ENCODE measurements at places on chromosomes 5 and 9.

GRCh38 chr9:136051453-136051836 is 43.6 kb downstream of the NACC2 start:
- DNase-seq, result no peak

DNA sequence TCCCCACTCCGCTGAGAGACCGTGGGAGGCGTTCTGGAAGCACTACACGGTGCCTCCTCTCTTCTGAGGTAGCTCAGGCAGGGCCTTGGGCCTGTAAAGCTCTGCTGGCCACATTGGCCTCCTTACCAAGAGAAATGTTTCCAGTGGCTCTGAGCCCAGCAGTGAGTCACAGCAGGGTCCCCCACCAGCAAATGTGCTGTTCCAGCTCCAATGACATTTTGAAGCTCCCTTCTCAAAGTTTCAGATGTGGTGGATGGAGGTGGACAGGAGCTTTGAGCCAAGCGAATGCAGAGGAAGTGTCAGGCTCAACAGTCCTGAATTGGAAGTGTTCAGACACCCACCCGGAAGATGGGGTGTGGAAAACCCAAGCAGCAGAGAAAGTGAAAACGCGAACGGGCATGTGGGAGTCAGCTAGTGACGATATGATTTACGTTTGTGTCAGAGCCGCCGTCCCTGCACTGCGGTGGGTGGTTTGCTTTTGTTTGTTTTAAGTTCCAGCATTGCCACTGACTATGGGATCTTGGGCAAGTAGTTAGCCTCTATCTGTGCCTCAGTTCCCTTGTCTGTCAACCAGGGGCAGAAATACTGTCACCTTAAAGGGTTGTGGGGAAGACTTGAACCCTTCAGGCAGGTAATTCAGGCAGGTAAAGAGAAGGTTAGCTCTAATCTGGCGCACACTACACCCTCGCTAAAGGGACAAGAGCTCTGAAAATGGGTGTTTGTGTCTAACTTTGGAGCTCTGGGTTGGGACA is 38.2 kb downstream of the C5orf15 start:
- peak; percentile 66 for DNase-seq

GRCh38 chr5:61455179-61456006 is 123.3 kb downstream of the ZSWIM6 start:
- DNase-seq, result no peak

DNA sequence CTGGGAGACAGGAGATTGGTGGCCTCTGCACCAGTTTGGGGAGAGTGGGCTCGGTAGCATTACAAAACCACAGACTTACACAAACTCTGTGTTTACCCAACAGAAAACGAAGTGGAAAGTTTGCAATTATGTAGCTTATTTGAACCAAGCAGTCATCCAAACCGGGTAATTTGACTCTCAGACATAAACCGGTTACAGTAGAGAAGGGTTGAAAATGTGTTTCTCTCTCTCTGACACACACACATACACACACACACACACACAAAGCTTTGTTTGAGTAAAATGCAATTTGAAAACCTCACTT is 97.1 kb upstream of the ZNF608 start:
- no peak for DNase-seq

- DNase-seq, result no peak
Measured at GRCh38 chr9:14198841-14199455, 115.0 kb downstream of the NFIB start.

- DNase-seq, result no peak
Measured at GRCh38 chr5:127299678-127300077, 9.1 kb downstream of the MEGF10 start.

DNA sequence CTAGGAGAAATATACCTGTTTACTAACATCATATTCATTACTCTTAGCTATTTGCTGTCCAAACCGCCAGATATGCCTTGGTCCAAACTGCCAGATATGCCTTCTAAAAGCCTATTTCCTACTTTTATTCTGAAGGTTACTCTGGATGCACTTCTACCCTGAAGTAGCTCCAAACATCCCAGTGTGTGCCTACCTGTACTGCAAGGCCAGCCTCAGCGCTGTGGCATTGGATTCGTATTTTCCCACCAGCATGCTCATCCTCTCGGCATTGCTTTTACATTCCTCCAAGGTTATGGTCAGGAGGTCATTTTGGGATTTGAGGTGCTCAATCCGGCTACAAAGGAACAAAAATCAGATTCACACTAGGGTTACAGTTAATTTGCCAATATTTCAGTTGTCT is 94.3 kb downstream of the DCP2 start:
- no peak for DNase-seq

- DNase-seq, result peak; percentile 78
Measured at GRCh38 chr5:35651002-35651756, 33.5 kb downstream of the SPEF2 start.

DNA sequence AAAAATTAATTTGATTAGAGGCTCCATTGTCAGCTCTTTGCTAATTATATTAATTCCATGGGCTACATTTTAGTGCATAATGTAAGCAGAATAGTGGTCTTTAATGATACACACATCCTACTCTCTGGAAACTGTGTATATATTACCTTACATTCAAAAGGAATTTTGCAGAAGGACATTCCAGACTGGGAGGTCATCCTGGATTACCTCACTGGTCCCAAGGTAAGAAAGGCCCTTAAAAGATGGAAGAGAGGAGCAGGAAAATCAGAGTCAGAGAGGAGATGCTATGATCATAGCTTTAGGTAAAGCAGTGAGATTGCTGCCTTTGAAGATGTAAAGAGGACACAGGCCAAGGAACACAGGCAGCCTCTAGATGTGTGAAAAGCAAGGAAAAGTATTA is 1180.8 kb downstream of the CDH12 start:
- no peak for DNase-seq

DNA sequence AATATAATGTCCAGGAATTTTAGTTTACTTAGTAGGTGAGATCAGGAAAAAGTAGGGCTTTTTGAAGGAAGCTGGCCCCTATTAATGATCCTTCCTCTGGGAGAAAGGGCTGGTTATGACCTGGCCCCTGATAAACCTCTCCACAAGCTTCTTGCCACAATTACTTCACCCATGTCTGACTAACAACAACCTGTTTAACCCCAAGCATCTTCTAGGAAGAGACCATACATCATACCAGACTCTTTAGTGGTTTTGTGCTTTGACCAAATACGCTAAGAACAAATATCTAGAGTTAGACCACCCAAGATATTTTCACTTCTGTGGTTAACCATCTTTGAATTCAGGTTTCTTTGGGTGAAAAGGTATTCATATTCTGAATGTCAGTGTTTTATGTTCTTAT is 174.0 kb upstream of the SLC27A6 start:
- DNase-seq, result no peak

- no peak for DNase-seq
Measured at GRCh38 chr5:143006501-143006900, 236.3 kb downstream of the ARHGAP26 start.

DNA sequence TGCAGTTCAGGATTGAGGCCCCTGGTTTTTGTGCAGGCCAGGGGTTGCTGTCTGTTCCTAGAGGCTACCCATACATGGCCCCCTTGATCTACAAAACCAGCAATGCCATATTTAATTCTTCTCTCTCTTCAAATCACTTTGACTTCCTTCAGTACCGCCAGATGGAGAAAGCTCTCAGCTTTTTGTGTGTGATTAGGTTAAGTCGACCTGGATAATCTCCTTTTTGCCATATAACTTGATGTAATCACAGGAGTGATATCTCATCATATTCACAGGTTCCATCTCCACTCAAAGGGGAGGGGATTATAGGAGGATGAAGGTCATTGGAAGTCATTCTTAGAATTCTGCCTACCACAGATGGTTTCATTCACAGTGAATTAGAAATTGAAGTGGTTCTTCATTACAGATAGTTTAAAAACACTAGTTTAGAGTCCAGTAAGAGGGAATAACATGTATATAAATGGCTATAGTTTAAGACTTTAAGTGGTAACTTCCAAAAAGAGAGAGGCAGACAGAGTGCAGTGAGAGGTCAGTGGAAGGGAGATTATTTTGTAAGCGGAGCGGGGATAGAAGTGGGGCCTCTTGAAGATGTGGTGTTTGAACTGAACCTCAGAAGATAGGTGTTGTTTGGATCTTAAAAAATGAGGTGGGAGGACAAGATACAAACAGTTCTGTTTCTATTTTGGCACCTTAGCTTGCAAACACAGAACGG is 85.9 kb downstream of the GALNT10 start:
- DNase-seq, result no peak

DNA sequence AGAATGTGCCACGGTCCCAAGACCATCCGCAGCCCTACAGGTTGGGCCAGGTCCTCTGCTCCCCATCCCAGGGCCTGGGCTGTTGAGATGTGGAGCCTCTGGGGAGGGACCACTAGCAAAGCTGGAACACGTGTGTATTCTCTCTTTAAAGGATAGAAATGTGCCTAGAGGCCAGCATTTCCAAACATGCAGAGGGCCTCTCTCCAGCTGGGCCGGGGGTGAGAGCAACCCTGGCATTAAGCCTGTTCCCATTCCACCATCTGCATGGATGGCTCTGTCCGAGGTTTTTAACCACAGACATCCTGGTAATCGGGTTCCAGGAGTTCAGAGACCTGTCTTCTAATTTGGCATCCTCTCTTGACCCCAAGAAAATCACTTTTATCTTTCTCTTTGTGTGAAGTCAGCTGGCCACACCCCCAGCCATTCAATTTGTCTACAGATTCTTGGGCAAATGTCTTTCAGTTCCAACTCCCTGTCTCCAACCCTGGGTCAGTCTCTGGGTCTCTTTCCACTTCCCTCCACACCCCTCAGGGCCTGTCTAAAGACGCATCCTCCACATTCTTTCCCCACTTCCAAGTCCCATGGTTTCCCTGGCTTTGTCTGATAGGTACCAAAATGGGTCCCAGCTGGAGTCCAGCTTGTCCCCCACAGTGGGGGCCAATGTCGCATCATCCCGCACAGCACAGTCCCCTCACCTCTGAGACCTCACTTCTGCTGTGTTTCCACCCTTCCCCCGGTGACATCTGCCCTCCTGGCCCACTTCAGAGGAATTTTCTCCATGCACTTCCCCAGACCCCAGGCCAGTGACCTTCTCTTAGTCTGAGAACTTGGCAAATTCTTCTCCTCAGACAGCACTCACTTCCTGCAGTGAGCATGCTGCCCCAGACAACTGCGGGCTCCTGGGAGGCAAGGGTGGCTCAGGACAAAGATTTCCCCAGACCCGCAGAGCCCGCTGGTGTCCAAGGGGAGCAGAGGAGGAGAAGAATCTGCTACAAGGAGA is 56.8 kb downstream of the PTPDC1 start:
- DNase-seq, result no peak

GRCh38 chr9:123453831-123454321 is 97.9 kb downstream of the CRB2 start:
- no peak for DNase-seq

DNA sequence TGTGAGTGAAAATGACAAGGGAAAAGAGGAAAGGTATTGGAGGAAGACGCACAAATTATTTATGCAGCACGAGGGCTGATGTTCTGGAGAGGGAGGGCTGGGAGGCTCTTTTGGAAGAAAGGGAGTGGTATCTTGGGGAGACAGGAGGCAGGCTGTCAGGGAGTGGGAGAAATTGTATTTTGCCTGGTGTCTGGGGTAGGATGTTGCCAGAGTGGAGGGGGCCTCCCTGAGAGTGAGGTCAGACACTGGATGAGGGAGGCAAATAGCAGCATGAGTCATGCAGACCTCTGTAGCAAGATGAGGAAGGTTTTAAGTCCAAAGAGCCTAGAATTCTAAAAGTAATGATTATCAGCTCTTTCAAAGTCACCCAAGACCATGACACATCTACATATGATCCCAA is 158.0 kb downstream of the DMRT2 start:
- DNase-seq, result no peak

DNA sequence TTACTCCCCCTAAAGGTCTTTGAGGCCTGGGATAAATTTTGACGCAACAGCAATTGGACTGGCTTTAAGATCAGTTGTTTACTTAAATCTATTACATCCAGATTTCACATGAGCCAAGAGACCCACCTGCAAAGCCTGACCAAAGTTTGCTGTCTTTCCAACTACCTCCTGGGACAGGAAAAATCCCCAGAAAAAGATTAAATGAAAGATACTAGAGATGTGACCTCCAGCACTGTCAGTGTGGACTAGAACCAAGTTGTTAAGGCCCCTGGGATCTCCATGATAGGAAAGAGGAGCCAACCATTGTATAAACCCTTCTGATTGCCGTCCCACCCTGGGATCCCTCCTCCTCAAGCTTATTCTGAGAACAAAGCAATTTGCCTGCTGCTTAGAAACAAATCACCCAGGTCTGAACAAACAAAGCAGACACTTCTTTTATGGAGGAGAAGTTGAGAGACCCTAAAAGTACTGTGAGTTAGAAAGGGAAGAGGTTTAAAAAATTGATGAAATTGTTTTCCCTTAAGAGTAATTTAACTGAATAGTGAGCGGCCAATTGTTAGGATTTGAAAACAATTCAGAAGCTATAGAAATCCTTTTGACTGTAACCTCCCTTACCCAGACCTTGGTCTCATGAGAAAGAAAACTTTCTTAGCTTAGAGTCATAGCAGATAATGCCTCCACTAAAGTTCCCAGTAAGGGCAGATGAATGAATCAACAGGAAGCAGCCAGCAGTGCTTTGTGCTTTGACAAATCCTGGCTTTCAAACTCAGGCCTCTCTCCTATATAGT is 255.2 kb downstream of the TMEM167A start:
- DNase-seq, result no peak

- no peak for DNase-seq
Measured at GRCh38 chr5:91651704-91652103, 268.6 kb upstream of the ARRDC3 start.

GRCh38 chr5:122401976-122402725 is 90.1 kb downstream of the SNCAIP start:
- DNase-seq, result no peak

- DNase-seq, result no peak
Measured at GRCh38 chr5:97918620-97919019, 735.6 kb upstream of the RIOK2 start.

DNA sequence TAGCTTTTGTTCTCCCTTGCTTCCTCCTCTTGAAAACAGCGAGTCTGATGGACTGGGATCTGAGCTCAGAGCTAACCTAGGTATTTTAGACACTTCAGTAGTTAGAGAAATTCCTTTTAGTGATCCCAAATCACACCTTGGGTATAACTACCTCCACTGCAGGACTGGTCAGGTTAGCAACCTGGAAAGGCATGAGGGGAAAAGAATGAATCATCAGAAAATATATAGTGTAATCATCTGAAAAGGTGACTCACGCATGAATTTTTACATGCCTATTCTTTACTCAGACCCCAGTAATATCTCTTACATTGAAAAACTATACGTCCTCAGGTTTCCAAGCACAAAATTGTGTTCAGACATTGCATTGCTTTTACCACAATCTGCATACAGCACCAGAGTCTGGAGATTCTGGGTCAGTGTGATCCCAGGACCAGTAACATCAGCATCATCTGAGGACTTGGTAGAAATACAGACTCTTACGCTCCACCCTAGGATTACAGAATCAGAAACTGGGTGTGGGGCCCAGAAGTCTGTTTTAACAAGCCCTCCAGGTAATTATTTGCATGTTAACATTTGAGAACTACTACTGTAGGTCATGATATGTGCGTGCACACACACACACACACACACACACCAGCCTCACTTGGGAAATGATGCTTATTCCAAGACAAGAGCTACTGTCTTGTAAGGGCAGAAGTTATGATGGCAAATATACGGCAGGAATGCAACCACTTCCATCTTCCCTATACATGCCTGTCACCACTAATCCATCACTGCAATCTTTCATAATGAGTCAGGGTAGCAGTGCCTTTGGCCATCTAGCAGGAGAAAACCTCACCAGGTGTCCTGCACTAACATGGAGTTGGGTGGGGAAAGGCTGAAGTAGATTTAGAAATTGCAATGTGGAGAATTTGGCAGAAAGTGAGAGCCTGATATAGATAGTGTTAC is 271.6 kb upstream of the MAP3K1 start:
- DNase-seq, result no peak

GRCh38 chr9:89661956-89662717 is 57.3 kb downstream of the GADD45G start:
- no peak for DNase-seq
